Stimulated activated CD4-positive, alpha-beta T cell treated with anti-CD3 and anti-CD28 coated beads, Interleukin-15, amount 100 ng/mL, for 1 hour (primary cell): ENCODE measurements at places on chromosomes 1 and 21.

- DNase-seq, result no peak
Observed at GRCh38 chr1:22838965-22839364, 128.3 kb downstream of the EPHB2 start.

DNA sequence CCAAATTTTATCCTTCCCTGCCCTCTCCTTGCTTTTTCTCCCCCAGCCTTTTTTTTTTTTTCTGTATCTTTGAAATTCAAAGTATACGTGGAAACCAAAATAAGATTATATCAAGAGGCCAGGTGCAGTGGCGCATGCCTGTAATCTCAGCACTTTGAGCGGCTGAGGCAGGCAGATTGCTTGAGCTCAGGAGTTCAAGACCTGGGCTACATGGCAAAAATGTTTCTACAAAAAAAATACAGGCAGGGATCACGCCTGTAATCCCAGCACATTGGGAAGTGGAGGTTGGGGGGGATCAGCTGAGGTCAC is 6.6 kb upstream of the PRCC start:
- DNase-seq, result no peak

- no peak for DNase-seq
Observed at GRCh38 chr1:5935026-5935425, 57.2 kb downstream of the NPHP4 start.

- no peak for DNase-seq
Observed at GRCh38 chr1:200901796-200902444, 7.2 kb downstream of the INAVA start.

GRCh38 chr1:53139951-53140361 is 2.5 kb downstream of the SLC1A7 start:
- no peak for DNase-seq

DNA sequence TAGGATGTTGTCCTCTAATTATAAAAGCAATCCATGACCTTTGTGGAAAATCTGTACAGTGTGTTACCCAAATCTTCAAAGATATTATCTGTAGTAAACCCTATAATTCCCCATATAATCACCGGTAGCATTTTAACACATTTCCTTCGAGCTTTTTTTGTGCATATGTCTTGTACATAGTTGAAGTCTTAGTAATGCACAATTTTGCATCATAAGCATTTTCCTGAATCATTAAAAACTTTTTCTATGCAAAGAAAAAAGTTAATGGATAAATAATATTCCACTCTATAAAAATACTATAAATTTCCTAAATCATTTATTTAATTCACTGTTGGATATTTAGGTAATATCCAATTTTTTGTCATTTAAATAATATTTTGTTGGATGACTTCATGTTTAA is 201.7 kb downstream of the RRAGC start:
- no peak for DNase-seq

GRCh38 chr1:230807029-230807428 is 59.8 kb downstream of the CAPN9 start:
- no peak for DNase-seq
